ENCODE measurements at places on chromosomes 4 and X. TPM values are rescaled to one million over a fixed set of nuclear protein-coding genes. Genes with fewer than 3 reads are reported as not detected.
A peak's percentile ranks its signal among the peaks of the same experiment; 100 is the strongest.

GRCh38 chr4:181688432-181688831 is 554.8 kb upstream of the TENM3 start:
- peak; percentile 77 for ATAC-seq

- no peak for ATAC-seq
Observed at GRCh38 chr4:26325191-26325590, 4.4 kb downstream of the RBPJ start.

- ATAC-seq, result no peak
Observed at GRCh38 chrX:122866532-122866931, 317.5 kb upstream of the GRIA3 start.

GRCh38 chr4:55920571-55920970 is 28.2 kb upstream of the CEP135 start:
- no peak for ATAC-seq

Gene VCX2
- total RNA-seq, result not detected

- peak; percentile 40 for ATAC-seq
Observed at GRCh38 chr4:158229768-158230167, 19.5 kb downstream of the TMEM144 start.

DNA sequence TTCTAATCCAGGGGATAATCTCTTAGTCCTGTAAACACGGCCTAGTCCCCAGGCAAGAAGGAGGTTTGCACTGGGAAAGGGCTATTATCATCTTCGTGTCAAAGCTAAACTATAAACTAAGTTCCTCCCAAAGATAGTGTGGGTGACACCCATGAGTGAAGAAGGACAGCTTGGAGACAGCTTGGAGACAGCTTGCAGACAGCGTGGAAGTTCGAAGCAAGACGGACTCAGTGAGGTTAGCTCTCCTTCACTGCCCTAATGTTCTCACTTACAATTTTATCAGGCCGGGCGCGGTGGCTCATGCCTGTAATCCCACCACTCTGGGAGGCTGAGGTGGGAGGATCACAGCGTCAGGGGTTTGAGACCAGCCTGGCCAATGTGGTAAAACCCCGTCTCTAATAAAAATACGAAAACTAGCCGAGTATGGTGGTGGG is 19.2 kb upstream of the PLCXD1 start:
- ATAC-seq, result peak; percentile 71

Gene KLF8
- total RNA-seq, result 1.3 TPM

Gene TSPAN6
- total RNA-seq, result 37.3 TPM

Gene GPAT3
- 1.5 TPM for total RNA-seq

Gene RASGEF1B
- total RNA-seq, result 53.8 TPM

DNA sequence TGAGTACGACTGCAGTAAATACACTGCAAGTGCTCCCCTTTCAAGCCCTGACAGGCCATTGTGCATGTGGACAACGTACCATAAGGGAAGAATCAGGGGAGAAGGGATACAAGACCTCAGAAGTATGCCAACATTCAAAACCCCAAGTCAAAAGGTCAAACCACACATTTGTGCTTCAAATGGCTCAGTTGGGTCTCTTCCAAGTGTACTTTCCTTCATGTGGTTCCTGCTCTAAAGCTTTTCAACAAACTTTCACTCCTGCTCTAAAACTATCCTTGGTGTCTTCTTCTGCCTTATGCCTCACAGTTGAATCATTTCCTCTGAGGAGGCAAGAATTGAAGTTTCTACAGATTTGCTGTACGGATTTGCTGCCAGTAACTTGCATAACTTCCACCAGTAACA is 305.7 kb upstream of the SLIT2 start:
- ATAC-seq, result no peak

DNA sequence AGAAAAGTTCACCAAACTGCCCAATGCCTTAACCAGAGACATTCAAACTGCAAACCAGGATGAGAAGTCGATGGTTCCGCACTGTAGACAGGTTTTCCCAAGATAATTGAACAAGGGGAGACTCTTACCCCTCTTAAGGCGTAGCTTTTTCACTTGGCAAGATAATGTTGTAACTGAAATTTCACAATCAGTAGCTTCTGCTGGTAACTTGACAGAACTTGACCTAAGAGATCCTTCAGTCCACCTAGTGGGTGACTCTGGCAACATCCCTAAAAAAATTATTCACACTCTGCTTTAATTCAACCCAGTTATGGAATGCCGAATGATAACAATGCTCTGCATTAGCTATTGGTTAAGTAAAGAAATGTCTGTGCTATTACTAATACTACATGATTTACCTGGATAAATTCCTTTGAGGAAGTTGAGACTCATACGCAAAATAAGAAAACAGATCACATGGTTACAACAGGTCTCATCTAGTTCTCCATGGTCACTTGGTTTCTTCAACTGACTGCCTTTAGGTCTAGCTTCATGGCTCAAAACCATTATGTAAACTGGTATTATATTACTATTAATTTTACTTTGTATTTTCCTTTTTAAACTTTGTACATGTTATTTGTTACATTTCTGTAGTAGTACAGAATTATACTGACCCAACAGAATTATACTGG is 9.1 kb downstream of the ELF2 start:
- no peak for ATAC-seq

Gene ZCCHC12
- total RNA-seq, result 0.27 TPM

DNA sequence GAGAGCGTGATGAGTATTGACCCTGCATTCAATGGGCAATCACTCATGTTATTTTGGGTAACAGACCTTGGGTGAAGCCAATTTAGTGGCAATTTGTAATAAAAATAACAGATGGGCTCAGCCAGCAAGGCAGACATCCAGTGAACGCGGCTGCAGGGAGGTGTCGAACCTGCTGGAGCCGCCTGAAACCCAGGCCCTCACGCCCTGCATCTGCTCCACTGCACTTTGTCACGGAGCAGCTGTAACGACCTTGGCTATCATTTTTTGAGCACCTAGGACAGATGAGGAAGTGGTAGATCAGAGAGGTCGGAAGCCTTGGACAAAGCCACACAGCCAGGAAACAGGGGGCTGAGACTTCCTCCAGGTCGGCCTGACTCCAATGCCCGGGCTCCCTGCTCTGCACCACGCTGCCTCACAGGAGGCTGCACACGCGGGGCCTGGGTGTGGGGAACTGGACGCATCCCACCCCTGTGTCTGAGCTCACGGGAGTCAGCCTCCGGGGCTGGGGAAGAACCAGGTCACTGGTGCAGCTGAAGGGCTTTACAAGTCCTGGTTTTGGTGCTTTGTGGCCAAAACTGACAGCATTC is 19.4 kb downstream of the HMX1 start:
- ATAC-seq, result no peak

GRCh38 chrX:10159145-10159468 is 2.3 kb downstream of the CLCN4 start:
- peak; percentile 30 for ATAC-seq

All from motor neuron (in vitro differentiated cells).